Stimulated activated CD8-positive, alpha-beta memory T cell treated with anti-CD3 and anti-CD28 coated beads, Interleukin-15, amount 100 ng/mL, for 24 hours (primary cell): ENCODE measurements at places on chromosomes 5 and 9.

DNA sequence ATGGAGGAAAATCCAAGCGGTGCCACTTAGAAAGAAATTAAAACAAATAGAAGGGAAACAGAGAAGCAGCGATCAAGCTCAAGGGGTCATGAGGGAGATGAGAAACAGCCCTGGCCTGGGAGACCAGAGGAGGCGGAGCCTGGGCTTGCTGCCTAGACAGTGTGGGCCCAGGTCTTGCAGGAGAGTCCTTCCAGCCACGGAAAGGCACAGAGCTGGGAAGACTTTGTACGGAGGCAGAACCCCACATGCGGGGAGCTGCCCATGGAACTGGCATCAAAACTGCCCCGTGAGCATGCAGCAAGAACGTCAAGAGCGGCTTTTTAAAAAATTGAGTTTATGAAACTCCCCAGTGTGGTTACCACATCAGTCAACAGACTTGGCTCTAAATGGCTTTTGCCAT is 119.4 kb downstream of the IRX1 start:
- no peak for DNase-seq

DNA sequence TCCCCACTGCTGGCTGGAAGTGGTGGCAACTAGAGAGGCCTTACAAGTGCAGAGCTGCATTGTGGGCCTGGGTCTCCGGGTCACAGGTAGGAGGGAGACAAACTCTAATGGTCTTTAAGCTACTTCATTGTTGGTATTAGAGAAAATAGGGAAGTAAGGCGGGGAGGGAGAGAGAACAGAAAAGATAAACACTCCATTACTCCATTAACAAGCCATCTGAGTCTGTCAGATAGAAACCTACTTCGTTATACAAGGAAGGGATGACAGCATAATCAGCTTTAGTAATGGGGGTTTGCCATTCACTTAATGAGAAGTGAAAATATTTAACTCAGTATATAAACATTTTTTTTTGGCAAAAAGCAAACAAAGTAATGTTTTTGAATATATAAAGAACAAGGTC is 107.4 kb downstream of the TLE1 start:
- no peak for DNase-seq

DNA sequence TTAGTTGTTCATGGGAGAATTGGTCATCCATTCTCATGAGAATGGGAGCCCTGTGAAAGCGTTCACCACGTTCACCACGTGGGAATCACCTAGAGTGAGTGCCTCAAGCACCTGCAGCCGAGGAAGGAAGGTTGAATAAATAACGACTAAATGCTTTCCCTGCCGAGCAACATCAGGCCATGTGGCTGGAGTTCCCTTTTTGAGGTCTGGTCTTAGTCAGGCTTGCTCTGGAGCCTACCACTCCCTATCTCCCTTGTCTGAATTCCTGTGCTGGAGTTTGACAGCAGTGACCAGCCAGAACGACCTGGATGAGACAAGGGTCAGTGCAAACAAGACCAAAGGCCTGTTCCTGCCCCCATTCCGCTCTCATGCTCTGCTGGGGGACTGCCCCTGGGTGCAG is 28.5 kb downstream of the KCNMB1 start:
- DNase-seq, result no peak

- no peak for DNase-seq
These were observed 33.2 kb upstream of the GOLPH3 start for GRCh38 chr5:32207355-32207634.

DNA sequence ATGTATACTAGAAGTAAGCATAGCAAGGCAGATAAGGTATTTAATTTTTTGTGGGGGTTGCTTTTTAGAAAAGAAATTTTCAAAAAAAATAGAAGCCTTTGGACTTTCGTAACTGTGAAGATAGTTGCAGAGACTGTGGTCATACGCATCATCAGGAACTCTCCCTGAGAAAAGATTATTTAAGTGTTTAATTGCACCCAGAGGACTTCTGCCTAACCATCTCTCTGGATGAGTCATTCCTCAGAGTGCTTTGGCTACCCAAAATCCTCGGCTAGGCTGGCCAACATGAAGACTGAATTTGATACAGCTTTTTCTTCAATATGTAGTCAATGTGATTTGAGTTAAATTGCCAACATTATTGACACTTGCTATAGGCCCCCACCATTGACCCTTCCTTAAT is 296.4 kb downstream of the TLR4 start:
- no peak for DNase-seq

DNA sequence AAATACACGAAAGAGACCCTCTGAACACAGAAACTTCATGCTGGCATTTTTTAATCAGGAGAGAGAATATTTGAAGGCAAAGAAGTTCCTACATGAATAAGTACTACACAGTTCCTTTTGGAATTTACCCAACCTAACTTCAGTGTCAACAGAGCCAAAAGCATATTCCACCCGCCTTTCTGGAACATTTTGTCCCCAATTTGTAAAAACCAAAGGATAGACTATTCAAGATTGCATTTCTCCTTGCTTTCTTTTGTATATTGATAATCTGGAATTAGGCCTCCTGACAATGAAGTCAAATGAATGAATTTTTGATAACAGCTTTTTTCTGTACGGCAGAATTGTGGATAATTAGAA is 39.4 kb upstream of the TRAF1 start:
- DNase-seq, result no peak

DNA sequence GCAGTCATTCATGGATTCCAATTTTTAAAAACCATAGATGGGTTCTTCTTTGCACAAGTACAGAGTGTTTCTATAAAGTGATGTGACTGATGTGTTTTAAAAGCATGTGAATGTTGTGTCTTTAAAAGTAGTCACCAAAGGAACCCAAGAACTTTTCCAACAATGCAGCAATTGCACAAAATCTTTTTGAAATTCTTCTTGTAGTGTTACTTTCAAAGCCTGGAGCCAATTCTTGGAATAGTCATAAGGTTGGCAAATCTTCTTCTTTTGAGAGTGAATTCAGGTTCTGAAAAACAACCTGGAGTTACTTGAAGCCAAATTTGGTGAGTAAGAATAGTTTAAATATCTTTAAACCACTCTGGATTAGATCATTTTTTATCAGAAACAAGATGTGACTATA is 10.5 kb downstream of the GRAMD2B start:
- no peak for DNase-seq

DNA sequence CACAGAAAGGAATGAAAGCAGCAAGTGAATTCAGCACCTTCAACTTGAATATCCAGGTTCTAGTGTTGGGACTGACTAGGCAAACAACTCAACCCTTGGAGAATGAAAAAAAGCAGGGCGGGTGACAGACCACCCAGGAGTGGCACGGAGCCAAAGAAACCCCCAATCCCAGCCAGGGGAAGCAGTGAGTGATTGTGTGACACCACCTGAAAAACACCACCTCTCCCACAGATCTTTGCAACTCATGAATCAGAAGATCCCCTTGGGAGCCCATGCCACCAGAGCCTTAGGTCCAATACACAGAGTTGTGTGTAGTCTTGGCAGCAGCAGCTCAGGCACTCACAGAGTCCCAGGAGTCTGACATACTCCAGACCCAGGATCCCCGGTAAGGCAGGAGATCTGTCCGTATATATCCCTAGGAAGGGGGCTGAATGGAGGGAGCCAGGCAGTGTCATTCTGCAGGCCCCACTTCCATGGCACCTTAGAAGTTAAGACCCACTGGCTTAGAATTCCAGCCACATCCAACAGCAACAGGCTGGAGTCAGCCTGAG is 22.1 kb upstream of the ROR2 start:
- no peak for DNase-seq

GRCh38 chr9:124450241-124450924 is at the start of gene ADGRD2:
ADGRD2 (plus strand) TSS chr9:124450451; CDS start chr9:124451667, 1,216 bp downstream.
- no peak for DNase-seq

- DNase-seq, result no peak
These were observed 70.3 kb downstream of the COL27A1 start for GRCh38 chr9:114225561-114226212.

GRCh38 chr5:176619203-176619568 is 9.2 kb upstream of the GPRIN1 start:
- DNase-seq, result peak; percentile 59

GRCh38 chr9:19748278-19749126 is 40.3 kb downstream of the SLC24A2 start:
- no peak for DNase-seq

DNA sequence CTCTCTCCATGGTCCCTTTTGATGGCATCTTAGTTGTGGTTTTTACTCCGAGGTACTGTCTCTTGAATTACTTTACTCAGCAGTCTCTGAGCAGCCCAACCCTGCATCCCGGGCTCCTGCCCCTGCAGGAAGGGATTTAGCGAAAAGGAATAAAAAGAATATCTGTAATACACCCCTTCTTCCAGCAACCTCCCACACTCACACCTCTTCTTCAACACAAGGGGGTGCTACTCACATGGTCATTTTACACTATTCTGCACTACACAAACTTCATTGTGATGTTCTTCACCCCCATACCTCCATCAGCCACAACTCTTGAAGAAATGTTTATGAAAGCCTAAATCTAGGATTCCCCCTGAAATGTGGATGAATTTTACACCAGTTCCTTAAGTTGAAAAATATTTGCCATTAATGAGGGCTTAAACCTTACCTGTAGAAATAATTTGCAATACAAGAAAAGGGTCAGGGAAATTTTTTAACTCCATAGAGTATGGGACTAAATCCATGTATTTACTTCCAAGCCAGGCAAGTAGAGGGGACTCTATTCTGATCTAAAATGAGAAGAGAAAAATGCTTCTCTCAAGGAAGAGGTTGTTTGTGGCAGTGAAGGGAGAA is 26.0 kb downstream of the TPD52L3 start:
- DNase-seq, result no peak

DNA sequence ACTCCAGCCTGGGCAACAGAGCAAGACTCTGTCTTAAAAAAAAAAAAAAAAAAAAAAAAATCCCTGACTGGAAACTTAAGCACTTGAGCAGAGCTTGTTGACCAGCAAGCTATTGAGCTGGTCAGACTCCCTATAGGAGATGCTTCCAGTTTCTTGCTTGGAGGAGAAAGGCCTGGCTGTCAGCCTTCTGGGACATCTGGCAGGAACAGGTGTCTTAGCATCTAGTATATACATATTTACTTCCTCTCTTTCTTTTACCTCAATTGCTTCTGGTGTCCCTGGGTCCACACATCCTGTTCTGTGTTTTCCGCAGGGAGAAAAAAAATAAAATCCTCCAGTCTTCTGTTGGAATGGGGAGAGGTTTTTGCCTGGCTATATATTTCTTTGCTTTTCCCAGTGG is 60.1 kb downstream of the PRKACG start:
- DNase-seq, result no peak

- no peak for DNase-seq
These were observed 16.8 kb downstream of the LPCAT1 start for GRCh38 chr5:1507014-1507375.
